Activated CD4-positive, CD25-positive, alpha-beta regulatory T cell treated with anti-CD3 and anti-CD28 coated beads, Interleukin-2, amount 50 U/mL, for 16 hours (primary cell): ENCODE measurements at places on chromosomes 11 and 22.

DNA sequence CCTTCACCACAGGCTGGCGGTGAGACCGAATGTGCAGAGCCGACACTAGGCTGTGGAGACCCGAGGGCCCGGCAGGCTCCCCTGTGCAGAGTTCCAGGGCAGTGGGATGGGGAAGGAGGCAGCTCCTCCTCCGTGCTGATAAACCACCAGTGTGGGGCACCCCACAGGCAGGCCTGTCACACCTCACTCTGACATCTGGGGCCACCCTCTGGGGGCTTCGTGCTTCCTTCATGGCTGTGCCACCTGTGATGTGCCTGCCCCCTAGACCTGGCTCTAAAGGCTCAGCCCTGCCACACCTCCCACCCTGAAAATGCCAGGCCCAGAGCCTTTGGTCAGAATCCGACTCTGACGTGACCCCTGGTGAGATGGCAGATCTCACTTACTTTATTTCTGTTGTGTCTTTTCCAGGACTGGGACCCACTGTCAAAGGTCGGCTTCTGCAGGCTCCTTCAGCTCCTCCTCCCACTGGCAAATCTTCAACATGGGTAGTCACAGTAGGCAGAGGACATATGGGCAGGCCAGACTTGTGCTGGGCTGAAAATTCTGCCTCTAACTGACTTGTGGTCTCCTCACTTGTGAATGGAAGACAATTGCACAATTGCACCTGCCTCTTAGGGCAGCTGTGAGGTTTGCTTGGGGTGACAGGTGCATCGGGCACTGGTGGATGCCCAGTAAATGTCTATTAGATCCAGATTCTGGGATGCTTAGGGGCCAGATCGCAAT lies 46.2 kb upstream of the TSKU start:
- no peak for DNase-seq

DNA sequence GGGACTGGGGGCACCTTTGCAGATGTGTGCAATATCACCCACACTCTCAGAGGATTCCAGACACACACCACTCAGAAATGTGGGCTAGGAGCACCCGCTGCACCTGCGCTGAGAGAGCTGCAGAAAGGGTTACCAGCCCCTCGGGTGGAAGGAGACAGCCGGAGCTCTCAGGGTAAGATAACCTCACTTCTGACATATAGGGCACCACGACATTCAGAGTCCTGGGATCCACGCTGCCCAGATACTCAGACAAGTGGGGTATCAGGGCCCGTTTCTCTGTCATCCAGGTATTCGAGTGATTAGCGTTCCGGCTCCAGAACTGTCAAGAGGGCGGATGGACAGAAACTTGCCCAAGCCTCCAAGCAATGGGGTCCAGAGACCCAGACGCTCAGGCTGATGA lies 6.2 kb upstream of the SYT8 start:
- DNase-seq = no peak

GRCh38 chr11:66264914-66265313 lies 3.5 kb upstream of the RAB1B start:
- no peak for DNase-seq

DNA sequence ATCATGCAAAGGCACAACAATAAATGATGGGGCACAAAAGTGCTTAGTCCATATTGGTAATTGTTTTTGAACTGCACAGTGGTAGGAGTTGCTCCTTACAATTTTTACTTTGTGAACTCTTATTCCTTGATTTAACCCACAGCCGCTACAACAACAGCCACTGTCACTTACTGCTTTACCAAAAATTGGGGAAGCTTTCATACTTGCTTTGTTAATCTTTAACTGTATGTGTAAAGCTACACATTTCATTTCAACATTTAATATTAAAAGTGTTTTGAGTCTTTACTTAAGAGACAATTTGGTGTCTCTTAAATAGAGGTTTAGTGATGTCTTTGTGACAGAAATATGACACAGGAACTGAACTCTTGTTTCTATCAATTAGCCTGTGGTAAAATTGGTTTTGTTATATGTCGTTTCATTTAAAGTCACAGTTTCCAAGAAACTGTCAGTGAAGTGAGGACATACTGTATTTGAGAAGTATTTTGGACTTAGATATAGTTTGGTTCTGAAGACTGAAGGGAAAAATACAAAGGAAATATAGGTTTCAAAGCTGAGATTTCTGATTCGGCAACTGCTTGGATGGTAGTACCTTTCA lies 6.5 kb upstream of the IL18BP start:
- no peak for DNase-seq

GRCh38 chr11:74701351-74701750 lies 29.9 kb downstream of the CHRDL2 start:
- no peak for DNase-seq
